Frontal cortex (tissue), 4 donors: ENCODE measurements at places on chromosomes 5 and 9. TPM values are rescaled to one million over a fixed set of nuclear protein-coding genes. Genes with fewer than 3 reads are reported as not detected.

Gene TMEM215
- total RNA-seq = 0.82 TPM

Gene MRRF
- total RNA-seq = 24.5 TPM

Gene GHR
- total RNA-seq = 1.6 TPM

Gene CCT5
- 284 TPM for total RNA-seq

Gene PIK3R1
- total RNA-seq = 128 TPM

Gene PCDHB7
- total RNA-seq = 9.8 TPM

Gene SLC36A3
- not detected for total RNA-seq

Gene SPINK13
- total RNA-seq = not detected

Gene CCDC187
- total RNA-seq = 0.41 TPM

Gene EPB41L4A
- 33.8 TPM for total RNA-seq

Gene GGTA1
- 2.4 TPM for total RNA-seq

Gene EXOC3
- 22.4 TPM for total RNA-seq

Gene PCDHB16
- total RNA-seq = 5.3 TPM

Gene VLDLR
- total RNA-seq = 49.7 TPM

Gene GPR150
- not detected for total RNA-seq

Gene DDX41
- 77.0 TPM for total RNA-seq

Gene DOCK2
- 3.3 TPM for total RNA-seq

Gene APBA1
- 24.9 TPM for total RNA-seq

Gene TRPM6
- 1.6 TPM for total RNA-seq

Gene OGN
- total RNA-seq = 17.5 TPM

Gene GMCL2
- total RNA-seq = not detected

Gene FCN2
- total RNA-seq = not detected

Gene SHC3
- total RNA-seq = 49.3 TPM

Gene SPATA31C1
- total RNA-seq = not detected
